ENCODE measurements at places on chromosomes 12 and 14.

- peak; percentile 53 for DNase-seq
Observed at GRCh38 chr12:48105321-48105866, 485 bp downstream of the SENP1 start.

GRCh38 chr12:64534672-64535199, 75.6 kb upstream of the RASSF3 start:
- DNase-seq, result no peak

GRCh38 chr14:95055318-95055717, 102.0 kb downstream of the DICER1 start:
- no peak for DNase-seq

DNA sequence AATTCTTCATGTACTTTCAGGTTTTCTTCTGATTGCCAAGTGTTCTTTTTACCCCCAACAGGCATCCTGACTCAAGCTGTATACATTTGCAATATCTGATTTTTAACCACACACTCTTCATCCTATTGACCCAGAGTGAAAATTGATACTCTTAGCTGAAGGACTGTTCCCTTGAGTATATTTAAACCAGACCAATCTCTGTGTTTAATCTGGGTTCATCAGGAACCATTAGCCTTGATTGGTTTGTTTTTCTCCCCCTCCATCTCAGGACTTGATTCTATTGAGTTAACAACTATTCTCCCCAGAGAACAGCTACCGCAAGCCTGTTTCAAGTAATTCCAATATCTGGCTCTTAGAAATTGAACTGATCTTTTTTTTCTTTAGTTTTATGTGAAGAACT, 222.3 kb upstream of the NOVA1 start:
- no peak for DNase-seq

Measured in stimulated activated CD4-positive, alpha-beta T cell treated with anti-CD3 and anti-CD28 coated beads, Interleukin-2, amount 100 ng/mL, for 24 hours (primary cell).